CD4-positive, alpha-beta T cell treated with Interferon alpha-2 for 1 hour (primary cell): ENCODE measurements at places on chromosomes 6 and 20.

- peak; percentile 90 for DNase-seq
Measured at GRCh38 chr6:33344701-33345697, 27.5 kb upstream of the ZBTB22 start.

- DNase-seq: no peak
Measured at GRCh38 chr6:44065443-44066140, 61.7 kb downstream of the MRPL14 start.

- DNase-seq: no peak
Measured at GRCh38 chr6:117776441-117776840, 101.2 kb downstream of the NUS1 start.

DNA sequence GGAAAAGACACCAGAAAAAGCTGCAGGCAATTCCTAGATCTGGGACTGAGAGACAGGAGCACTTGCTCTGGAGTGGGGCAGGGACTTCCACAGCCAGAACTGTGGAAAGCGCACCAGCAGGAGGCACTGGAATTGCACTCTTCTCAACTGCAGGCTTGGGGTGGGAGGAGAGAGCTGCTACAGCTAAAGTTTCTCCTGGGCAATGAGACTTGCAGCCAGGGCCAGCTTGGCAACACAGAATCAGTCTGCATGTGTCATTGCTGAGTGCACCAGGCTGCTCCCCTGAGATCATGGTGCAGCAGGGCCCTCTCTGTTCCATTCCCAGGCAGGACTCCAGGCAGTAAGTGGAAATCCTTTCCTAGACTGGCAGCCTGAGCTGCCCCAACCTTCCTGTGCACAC is 145.8 kb downstream of the INSM1 start:
- DNase-seq: no peak

GRCh38 chr6:122248844-122249243 is 150.6 kb upstream of the HSF2 start:
- DNase-seq: no peak

DNA sequence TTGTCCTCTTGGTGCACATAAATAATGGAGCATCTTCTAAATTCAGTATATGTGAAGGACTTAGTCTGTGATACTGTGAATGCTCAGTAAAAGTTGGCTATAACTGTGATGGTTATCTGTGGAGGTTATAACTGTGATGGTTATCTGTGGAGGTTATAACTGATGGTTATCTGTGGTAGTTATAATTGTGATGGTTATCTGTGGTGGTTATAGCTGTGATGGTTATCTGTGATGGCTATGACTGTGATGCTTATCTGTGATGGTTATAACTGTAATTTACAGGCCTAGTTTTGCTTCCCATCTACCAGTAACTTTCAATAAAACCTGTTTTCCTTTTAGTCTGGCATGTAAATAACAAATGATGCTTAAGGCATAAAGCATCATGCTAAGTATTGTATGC is 16.5 kb downstream of the PTK7 start:
- DNase-seq: no peak

GRCh38 chr20:51386586-51386985 is 155.9 kb downstream of the NFATC2 start:
- DNase-seq: peak; percentile 55

GRCh38 chr6:109240370-109241084 is 141.7 kb downstream of the CD164 start:
- DNase-seq: no peak

DNA sequence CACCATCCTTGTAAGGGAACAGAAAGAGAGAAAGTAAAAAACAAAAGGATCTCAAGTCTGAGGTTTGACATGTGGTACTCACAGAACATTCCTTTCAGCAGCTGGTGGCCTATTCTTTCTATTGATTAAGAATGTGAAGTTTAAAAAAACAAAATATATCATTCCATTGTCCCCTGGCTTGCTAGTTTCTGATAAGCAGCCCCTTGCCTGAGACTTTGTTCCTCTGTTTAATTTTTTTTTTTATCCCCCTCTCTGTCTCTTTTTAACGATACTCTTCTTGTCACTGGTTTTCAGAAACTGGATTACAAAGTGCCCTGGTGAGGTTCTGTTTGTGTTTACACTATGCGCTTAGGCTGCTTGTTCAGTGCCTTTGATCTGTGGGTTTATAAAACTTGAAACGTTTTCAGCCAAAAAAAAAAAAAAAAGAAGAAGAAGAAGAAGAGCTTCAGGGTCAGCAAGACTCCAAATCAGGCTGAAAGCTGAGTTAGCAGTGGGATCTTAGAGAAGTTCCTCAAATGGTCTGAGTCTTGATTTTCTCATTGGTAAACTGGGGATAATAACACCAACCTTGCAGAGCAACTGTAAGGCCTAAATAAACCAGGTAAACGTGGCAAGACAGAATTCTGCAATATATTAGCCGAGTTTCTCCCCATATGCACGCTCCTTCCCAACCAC is 45.1 kb upstream of the SLC22A23 start:
- no peak for DNase-seq

DNA sequence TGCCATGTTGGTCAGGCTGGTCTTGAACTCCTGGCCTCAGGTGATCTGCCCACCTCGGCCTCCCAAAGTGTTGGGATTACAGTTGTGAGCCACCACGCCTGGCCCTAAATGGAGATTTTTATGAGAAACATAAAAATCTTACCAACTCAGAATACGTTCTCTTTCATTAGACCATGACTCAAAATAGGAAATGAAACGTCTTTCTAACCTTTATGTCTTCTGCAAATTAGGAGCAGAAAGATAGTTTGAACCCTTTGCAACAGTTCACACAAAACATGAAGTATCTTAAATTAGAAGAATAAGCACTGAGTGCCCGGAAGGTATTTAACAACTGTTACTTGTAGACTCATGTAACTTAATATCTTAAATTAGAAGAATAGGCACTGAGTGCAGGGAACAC is 48.3 kb downstream of the AHI1 start:
- DNase-seq: no peak

- DNase-seq: no peak
Measured at GRCh38 chr6:122621638-122622037, 11.4 kb downstream of the PKIB start.

DNA sequence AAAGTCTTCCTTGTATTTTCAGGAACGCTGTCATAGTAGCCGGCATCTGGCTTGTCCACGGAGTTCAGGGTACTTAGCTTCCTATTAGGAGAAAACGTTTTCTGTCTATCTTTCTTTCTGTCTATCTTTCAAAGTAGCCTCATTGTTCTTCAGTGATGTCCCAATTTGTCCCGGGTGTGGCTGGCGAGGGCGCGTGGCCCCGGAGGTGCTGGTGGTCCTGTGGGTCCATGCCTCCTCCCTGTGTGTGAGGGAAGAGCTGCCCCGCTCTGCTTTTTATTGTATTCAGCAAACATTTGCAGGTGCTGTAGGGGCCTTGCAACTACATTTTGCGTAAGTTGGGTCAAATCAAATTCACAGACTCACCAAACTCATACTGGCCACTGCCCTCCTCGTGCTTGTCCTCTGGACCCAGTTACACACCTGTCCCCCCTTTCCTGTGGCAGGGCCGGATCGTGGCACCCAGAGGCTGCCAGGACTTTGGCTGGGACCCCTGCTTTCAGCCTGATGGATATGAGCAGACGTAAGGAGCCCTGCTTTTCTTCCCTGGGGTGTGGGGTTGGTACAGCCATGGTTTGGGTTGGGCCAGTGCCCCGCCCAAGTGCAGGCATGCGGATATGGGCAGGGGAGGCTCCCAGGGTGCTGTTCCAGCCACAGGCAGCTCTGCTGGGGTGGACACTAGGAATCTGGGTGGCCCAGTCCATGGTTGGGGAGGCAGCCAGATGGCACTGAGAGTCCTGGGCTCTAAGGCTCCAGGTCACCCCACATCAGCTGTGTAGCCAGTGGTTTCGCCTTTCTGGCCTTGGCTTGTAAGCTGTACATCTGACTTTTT is 12.3 kb downstream of the ITPA start:
- no peak for DNase-seq
